Activated CD4-positive, CD25-positive, alpha-beta regulatory T cell (primary cell): ENCODE measurements at places on chromosomes 2 and 18.

DNA sequence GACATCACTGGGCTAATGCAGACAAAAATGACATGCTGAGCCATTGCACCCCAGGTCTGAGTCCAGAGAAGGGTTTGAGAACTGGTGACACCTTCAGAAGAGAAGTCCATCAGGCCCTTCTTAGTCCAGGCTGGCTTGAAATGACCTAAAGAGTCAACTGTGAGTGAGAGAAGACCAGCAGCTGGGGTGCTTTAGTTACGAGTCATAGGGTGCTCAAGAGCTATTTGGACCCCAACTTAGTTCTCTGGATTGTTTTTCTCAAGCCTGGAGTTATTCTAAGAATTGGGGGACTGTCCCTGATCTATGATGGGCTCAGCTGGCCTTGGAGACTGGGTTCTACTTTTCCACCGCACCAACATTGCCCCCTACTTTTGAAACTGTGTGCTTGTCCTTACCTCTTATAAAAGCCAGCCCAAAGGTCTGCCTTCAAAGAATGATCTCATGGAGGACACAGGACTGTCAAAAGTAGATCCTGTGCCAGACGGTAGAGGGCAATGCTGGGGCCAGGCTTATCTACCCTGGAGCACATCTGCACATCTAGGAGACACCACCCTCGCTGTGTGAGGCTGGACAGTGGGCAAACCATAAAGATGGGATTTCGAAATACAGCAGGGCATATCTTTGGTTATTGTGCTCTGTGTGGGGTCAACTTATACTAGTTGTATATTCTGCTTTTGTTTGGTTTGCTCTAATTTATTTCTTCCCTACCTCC lies 333.0 kb upstream of the SLC14A2 start:
- no peak for DNase-seq

DNA sequence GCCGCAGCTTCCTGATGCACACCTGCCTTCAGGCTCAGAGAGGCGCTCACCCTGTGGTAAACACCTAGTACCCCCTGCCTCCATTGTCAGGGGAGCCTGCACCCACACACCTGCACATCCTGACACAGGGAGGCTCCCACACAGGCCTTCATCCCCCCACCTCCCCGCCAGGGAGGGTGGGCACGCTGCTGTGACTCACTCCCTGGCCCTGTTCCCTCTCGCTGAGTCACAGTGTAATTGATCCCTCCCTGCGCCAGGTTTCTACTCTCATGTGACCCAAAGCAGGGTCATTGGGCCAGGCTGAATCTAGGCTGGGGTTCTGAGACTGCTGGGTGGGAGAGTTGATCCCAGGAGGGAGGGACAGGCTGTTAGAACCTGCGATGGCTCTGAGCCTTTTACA lies 8.5 kb upstream of the CELF4 start:
- no peak for DNase-seq

DNA sequence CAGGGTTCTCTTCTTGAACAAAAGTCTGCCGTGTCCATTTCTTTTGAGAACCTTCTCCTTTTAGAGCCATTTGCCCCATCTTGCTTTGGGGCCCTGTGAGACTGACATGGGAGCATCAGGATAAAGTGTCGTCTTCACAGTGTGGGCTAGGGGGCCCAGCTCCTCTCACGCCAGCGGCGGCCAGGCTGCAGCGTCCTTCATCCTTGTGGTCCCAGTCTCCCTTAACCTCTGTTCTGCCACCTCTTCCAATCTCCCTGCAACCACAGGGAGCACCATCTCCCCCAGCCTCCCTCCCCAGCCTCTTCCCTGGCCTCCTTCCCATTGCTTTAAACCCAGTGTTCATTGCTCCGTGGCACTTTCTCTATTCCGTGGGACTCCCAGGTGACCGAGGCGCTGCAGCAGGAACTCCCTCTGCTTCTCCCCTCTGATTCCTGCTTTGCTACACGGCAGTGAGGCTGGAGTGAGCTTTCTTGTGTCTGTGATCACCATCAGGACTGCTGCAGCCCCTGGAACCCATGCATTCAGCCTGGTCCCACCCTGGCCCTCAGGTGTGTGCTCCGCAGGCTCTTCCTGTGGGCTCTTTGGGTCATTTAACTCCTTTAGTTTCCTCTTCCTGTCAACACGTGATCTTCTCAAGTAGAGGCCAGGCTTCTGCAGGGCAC lies 234.1 kb downstream of the MYT1L start:
- no peak for DNase-seq

DNA sequence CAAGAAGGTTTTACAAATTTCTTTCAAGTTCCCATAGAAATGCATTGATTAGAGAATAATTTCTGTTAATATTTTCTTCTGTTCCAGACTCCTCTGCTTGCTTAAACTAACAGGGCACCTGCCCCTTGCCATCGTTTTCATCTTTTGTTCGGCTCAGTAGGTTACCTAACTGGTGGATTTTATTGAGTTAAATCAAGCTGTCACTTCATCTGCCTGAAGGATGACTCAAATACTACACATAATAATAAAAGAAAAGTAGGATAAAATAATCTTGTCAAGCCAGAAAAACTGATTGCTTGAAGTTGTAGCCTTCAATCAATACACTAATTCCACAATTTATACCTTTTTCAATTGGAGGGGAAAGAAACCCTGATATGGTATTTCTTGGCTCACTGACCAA lies 234.0 kb downstream of the NR4A2 start:
- no peak for DNase-seq

- no peak for DNase-seq
Measured at GRCh38 chr2:114488841-114489530, 46.5 kb downstream of the DPP10 start.

DNA sequence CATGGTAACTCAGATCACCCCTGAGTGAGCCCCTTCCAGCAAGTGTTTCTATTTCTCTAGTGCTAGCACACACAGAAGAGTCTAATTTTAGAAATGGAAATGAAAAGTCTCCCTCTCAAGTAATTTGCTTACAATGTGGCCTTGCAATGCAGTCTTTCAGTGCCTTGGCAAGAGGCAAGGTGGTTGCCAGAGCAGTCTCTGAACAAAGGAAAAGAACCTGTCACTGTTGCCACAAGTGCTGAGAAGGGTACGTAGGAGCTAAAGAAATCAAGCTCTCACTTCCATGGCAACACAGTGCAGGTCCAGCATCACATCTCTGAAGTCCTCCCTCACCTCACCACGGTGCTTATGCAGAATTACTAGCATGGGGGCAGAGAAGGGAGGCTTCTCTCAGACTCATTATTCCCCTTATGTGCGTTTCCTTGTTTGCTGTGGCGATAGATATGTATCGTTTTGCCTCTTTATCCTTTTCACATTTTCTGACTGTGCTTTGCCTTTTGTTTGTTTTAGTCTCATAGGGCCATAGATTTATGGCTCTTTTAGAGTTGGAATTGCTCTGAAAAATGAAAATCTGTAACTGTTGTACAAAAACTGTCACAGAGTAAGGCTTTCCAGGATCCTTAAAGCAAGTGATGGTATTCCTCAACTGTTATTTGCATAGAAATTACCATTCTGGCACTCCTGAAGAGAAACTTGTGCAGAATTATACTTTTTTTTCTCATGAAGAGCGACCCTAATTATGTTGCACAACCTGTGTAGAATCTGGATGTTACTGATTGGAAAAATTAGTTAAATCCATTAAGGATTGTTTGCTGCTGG lies 164.8 kb downstream of the CCDC85A start:
- DNase-seq, result no peak

GRCh38 chr2:20362701-20363435 lies 12.2 kb upstream of the PUM2 start:
- DNase-seq, result no peak

DNA sequence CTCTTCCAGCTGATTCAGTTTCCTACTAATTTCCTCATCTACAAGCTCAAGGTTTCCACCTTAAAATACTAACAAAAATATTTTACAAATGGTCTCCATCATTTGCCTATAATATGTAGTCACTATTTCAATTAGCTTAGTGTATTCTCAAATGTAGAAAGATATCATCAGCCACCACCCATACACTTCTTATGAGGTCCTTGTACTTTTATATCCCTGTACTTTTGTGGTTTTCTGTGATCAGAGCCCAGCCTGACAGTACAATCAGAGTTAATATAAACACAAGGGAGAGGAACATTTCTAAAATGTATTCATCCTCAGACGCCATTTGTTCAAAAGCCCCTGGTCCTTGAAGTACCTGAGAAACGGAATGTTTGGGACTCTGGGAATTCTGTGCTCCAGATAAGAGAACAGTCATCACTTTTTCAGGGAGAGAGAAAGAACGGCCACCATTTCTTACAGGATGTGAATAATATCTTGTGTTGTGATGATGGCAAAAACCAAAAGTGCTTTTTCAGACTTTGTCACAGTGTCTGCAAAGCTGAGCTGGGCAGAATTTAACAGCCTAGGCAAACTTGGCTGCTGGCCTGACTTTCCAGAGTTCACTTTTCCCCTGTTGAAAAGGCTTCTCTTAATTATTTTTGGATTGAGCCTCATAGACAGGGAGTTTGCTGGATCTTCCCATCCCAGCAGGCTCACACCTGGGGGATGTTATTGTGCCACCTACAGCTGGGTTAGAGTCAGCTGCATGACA lies 361.7 kb upstream of the ACVR2A start:
- DNase-seq, result no peak

DNA sequence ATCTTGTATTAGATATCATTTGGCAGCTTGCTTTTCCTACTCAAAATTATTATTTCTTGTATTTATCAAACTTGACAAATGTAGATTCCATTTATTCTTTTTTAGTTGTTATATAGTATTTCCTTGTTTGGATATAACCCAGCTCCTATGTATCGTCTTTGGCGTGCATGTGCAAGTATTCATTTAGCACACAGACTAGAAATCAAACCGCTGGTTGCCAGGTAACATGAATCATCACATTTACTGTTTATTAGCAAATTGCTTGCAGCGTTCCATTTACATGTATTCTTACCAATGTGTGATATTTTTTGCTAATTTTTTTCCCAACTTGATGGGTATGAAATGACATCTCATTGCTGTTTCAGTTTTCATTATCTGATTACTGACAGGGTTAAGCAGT lies 2089.7 kb upstream of the CELF4 start:
- DNase-seq, result no peak

DNA sequence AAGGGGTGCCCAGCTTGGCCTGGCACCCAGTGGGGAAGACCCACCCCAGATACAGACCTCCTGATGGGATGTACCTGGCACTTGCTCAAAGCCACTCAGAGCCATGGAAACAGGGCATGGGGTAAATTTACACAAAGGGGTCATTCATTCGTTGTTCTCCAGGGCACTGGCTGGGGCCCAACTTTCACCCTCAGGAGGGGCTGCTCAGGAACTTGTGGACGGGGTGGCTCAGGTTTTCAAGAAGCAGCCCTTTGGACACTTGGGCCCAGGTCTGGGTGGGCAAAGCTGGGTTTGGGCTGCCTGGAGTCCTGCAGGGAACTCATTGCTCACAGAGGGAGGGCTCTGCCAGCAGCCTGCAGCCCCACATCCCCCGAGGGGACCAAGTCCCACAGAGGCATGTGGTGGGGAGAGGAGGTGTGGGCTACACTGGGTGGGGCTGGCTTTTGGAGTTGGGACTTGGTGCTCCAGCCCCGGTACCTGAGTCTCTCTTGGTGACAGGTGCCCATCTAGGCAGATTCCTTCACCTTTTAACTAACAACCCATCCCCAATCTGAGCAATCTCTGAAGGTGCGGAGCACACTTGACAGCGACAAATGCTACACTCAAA lies 172.3 kb downstream of the CELF4 start:
- no peak for DNase-seq

- peak; percentile 9 for DNase-seq
Measured at GRCh38 chr2:46943881-46944798, 28.5 kb upstream of the MCFD2 start.

- DNase-seq, result no peak
Measured at GRCh38 chr2:75558786-75559679, 1.7 kb downstream of the EVA1A start.

DNA sequence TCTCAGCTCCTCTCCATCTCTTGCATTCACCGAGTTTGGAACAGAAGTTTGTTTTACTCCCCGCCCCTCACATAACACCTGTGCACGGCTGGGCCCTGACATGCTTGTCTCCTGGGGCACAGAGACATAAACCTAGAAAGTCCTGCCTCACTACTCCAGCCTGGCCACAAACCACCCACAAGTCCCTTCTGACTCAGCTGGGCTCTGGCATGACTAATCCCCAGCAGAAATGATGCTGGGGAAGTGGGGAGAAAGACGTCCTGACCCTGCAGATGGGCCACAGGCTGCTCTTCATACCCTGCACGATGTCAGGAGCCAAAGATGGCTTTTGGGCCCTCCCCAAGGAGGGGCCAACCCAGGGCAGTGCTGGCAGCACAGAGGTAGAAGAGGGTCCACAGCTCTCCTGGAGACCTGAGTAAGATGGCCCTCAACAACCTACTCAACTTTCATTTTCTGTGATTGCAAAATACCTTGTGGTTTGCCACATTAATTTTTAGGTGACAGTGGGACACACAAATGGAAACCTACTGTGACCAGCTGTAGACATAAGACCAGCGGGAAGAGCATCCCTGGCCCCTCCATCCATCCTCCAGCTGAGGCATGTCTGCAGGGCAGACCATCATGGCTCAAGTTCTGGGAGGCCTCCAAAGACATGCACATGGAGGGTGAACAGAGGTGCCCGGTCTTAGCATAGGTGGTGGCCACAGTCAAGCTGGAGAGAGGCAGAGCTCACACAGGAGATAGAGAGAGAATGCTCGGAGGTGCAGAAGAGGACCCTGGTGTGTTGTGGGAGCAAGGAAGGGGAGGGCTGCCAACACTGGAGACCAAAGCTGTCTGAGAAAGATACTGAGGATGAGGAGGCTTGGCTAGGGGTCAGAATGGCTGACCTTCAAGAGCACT lies 40.0 kb downstream of the DNMT3A start:
- peak; percentile 38 for DNase-seq

DNA sequence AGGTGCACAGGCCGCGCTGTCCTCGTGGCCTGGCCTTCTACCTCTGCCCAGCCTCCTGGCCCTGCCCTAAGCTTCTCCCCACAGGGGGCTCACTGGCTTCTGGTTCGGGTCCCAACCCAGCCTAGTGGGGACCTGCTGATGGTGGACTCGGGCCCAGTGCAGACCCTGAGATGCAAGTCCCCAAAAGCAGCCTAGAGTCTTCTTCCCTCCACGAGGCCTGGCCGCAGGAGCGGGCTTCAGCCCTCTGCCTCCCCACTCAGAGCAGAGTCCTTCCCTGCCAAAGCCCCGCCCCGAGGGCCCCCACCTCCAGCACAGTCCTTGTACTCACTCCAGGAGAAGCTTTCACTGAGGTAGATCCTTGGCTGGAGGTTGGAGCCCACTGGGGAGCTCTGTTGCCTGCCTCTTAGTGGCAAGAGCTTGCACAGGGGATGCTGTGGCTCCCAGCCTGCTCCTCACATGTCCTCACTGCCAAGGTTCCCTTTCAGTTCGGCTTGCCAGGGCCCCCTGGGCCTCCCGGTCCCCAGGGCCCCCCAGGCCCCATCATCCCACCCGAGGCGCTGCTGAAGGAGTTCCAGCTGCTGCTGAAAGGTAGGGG lies 3.6 kb downstream of the ERFE start:
- DNase-seq, result no peak

DNA sequence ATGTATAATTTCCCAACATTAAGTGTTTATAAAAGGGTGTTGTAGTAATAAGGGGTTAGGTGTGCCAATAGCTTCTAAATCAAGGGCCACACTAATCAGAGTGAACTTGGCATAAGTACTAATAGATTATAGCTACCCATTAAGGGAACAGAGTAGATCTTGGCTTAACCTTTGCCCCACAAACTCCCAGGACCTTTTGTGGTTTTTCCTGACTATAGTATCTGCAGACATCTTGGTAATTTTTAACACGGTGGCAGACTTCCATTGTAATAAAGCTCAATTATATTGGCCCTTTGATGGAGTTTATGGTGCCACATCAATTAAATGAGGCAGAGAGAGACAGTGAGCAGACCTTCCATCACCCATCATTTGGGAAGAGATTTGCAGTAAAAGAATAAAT lies 358.5 kb upstream of the HNRNPA3 start:
- no peak for DNase-seq
